ENCODE measurements at places on chromosomes 1 and 21.

- DNase-seq = no peak
Observed at GRCh38 chr1:9332513-9333143, 39.9 kb downstream of the SPSB1 start.

- DNase-seq = peak; percentile 75
Observed at GRCh38 chr1:206684478-206685333, at the start of gene MAPKAPK2. Gene MAPKAPK2 (plus strand): TSS chr1:206684905. CDS start chr1:206685230, 325 bp downstream.

DNA sequence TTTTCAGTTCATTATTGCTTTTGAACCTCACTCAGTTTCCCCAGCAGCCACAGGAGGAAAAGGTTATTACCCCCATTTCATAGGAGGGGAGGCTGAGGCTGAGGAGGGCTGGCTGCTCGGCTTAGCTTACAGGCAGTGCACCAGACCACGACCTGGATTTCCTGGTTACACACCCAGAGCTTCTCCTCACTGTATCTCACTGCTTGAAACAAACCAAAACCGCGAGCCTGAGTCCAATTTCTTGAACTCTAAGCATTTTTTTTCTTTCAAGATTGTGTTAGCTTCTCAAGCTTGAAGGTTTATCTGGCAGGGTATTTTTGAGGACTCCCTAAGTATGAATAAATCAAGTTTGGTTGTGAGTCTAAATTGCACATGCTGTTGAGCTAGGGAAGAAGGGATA is 188.9 kb upstream of the EDN2 start:
- peak; percentile 74 for DNase-seq

DNA sequence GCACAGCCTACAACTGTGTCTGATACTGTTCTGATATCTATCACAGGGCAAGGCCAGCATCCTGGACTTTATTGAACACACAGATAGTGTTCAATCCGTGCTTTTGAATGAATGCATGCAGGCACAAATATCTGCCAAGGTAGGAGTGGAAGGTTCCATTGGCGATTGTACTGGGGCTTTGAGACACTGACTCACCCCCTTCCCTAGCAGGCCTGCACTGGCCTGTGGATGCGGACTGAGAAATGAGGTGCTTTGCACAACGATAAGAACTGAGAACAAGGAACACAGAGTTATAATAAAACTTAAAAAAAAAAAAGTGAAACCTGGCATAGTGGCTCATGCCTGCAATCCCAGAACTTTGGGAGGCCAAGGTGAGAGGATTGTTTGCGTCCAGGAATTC is 62.4 kb upstream of the NGF start:
- no peak for DNase-seq

- peak; percentile 37 for DNase-seq
Observed at GRCh38 chr1:7454052-7454815, 316.9 kb upstream of the VAMP3 start.

DNA sequence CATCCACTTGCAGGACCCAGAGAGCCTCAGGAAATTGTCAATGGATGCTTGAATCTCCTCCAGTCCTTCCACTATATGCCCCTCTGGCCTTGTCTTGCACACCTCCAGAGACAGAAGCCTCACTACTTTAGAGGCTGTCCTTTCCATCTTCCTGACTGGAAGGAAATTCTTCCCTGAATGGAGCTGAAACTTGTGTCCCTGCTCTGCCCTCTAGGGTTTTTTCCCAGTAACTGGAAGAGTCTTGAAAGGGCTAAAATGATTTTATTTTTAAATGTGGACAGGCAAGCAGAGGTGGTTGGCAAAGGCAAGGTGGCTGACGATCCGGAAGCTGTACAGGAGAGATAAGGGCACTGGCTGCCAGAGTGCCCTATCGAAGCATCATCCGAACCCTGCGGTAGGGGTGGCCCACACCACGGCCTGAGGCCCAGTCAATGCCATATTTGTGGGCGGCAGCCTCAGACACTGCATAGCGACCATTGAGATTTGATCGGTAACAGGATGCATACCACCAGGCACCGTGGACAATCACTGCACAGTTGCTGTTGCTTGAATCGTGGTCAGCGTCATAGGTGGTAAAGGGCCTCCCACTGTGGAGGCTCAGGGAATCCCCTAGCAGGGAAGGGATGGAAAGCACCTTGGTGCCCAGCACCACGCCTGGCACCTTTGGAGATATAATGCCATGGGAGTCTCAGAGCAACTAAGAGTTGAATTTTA is 2.3 kb upstream of the MAP3K6 start:
- DNase-seq = no peak

DNA sequence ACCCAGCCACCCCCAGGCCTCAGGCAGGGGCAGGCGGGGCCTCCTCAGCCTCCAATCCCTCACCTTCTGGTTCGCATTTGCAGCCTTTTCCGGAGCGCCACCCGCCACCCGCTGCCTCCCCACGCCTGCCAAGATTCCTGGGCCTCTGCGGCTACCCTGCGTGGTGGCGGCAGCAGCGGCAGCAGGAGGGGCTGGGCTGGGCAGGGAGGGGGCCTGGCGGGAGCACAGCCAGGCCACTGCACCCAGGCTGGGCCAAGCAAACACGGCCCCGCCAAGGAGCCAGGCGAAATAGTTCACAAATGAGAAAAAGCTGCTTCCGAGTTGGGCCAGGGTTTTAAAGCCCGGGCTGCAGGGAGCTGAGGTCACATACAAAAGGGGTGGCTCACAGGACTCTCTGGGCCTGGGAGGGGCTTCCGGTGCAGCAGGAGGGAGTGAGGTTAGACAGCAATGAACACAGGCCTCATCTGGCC is 9.8 kb downstream of the COL8A2 start:
- peak; percentile 81 for DNase-seq

DNA sequence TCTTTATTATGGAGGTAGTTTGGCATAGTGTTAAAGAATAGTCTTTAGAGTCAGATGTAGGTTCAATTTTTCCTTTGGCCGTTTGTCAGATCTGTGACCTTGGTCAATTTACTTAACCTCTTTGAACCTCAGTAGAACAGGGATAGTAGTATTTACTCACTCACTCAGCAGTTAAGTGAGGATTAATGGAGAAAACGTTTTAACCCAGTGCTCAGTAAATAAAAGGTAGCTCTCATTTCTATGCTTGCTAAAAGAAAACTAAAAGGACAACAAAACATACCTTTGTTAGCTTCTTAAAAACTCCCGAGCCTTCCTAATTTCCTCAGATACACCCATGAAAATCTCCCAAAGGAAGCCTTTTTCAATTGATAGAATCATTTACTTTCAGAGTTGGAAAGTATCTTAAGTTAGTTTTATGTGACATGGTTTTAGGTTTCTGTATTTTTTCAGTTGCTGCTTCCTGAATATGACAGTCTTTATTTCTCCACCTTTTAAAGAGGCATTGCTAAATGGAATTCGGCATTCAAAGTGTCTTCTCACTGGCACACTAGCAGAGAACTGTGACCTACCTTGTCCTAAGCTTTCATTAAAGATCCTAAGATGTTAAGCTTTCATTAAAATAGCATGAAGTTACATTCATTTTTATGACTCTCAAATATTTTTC is 7.8 kb downstream of the ABCD3 start:
- DNase-seq = no peak

GRCh38 chr1:23288671-23289070 is 55.4 kb downstream of the HNRNPR start:
- no peak for DNase-seq

- peak; percentile 24 for DNase-seq
Observed at GRCh38 chr1:50968821-50969610, 1.0 kb upstream of the CDKN2C start.

- no peak for DNase-seq
Observed at GRCh38 chr1:1191734-1192133, 14.7 kb downstream of the TNFRSF18 start.

DNA sequence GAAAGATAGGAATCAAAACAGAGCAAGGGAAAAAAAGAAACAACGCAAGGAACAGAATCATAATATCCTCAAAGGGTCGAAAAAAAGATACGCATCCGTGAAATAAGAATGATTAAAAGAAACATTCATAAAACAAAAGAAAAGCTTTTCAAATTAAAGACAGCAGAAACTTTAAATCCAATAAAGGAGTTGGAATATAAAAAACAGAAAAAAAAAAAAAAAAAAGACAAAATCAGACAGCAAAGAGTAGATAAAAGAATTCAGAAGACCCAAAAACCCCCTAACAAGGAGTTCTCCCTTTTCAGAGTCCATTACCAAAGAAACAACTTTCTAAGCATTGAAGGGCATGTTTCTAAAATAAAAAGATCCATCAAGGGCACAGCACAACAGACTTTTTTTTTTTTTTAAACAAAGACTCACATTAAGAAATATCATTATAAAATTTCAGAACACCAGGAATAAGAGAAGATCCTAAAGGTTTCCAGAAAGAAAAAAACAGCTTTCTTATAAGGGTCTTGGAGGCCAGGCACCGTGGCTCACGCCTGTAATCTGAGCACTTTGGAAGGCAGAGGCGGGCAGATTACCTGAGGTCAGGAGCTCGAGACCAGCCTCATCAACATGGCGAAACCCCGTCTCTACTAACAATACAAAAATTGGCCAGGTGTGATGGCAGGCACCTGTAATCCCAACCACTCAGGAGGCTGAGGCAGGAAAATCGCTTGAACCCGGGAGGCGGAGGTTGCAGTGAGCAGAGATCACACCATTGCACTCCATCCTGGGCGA is 44.7 kb downstream of the ENAH start:
- no peak for DNase-seq

DNA sequence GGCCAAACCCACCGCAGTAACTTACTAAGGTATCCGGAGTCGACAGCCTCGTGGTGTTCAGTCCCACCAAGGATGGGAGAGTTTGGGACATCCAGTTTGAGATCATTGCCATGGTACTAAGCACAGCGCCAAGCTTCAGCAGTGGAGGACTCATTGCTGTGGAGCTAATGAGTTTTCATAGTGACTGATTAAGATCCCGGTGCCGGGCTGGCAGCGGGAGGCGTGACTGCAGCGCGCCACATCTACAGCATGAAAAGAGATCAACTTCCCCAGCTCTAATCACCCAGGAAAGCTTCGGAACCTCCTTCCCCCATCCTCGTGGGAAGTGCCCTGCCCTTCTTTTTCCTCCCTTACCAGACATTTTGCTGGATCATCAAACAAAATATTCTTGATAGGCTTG is 149.9 kb downstream of the OLFM3 start:
- no peak for DNase-seq

DNA sequence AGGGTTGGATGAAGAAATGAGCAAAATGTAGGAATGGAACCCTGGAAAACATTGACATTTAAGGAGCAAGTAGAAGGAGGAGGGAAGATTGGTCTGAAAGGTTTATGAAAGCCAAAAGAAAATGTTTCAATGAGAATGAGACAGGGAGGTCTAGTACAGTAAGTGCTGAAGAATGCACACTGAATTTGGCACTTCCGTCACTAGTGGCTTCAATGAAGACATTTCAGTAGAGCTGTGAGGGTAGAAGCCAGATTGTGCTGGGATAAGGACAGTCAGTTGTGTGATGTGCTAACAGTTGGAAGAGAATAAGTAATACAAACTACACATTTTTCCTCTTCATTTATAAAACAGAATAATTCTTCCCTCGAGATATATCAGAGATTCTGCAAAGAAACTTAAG is 17.1 kb downstream of the THEM4 start:
- peak; percentile 10 for DNase-seq

GRCh38 chr1:216076751-216077150 is 346.5 kb downstream of the USH2A start:
- DNase-seq = no peak

Measured in fibroblast of skin of right quadriceps (primary cell).